ENCODE measurements at places on chromosomes 12 and 14.

DNA sequence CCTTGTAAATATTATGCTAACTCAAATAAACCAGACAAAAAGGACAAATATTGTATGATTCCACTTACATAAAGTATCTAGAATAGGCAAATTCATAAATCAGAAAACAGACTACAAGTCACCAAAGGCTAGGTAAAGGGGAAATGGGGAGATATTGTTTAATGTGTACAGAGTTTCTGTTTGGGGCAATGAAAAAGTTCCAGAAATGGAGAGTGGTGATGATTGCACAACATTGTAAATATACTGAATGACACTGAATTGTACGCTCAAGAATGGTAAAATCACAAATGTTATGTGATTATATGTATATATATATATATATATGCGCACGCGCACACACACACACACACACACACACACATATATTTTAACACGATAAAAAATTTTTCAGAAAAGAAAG, 182.5 kb downstream of the SLC2A13 start:
- DNase-seq = no peak

DNA sequence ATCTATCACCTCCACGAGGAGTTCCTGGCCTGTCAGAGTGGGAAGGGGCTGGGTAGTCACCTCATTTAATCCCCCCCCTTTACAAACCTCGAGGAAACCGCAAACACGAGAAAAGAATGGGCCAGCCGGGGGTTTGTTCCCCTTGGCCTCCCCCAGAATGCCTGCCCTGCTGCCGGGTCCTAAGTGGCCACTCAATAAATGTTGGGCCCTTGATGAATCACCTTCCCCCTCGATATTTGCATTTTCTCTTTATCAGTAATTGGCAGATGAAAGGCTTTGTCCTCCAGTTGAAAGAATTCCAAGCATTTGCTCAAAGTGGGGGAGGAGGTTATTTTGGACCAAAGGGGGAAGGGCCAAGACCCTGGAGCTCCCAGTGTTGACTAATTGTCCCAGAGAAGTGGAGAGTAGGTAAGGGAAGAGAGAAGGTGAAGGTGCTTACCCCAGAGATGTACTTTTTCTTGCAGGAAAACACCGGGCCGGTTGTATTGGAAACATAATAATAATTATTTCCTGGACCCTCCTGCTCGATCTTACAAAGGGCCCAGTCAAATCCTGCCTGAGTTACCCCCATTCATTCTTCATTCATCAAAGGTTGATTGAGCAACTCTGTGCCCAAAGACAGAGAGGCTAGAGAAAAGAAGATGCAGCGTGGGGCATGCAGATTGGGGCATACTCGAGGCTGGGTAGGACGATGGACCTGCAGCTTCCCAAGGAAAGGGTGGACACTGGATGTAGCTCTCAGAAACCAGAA, 1.9 kb upstream of the KDM2B start:
- DNase-seq = no peak

- DNase-seq = no peak
Observed at GRCh38 chr14:20632448-20632830, 9.1 kb downstream of the OR6S1 start.

- no peak for DNase-seq
Observed at GRCh38 chr14:69357544-69358200, 40.4 kb downstream of the ERH start.

DNA sequence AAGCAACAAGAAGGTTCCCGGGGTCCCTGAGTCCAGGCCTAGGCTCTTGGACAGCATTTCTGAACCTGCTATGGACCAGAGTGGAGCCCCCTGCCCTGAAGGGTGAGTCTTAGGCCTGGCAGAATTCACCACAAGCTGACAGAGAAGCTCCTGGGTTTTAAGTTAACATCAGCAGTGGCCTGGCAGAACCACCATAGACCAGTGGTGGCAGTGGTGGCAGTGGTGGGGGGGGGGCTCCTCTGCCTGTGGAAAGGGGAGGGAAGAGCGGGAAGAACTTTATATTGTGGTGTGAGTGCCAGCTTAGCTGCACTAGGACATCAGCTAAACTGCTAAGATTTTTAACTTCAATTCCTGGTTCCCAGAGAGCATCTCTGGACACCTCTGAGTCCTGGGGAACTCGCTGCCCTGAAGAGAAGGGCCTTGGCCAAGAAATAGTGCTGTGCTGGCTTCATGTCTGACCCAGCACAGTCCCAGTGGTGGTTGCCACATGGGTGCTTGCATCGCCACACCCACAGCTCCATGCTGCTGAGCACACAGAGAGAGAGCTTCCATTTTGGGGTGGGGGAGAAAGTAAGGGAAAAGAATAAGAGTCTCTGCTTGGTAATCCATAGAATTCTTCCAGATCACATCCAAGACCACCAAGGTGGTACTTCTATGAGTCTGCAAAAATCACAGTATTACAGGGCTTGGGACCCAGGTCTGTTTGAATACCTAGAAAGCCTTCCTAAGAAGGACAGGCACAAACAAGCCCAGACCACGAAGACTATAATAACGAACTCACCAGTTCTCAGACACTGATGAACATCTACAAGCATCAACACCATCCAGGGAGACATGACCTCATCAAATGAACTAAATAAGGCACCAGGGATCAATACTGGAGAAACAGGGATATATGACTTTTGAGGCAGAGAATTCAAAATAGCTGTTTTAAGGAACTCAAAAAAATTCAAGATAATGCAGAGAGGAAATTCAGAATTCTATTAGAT, 20.4 kb upstream of the RNF212B start:
- DNase-seq = no peak

DNA sequence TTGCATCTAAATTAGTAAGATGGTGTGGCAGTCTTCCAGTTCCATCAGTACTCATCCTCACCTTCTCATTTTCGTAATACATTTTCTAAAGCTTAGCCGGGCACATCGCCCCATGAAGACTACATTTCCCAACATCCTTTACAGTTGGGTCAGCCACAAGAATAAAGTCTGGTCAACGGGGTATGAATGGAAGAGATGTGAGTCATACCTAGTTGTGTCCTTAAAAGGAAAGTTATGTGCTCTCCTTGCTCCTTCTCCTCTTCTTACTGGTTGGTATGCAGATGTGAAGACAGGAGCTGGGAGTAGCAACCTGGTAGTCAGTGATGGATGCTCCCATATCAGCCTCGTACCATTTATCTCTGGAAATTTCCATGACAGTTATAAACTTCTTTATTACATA, 35.9 kb upstream of the EGLN3 start:
- no peak for DNase-seq

DNA sequence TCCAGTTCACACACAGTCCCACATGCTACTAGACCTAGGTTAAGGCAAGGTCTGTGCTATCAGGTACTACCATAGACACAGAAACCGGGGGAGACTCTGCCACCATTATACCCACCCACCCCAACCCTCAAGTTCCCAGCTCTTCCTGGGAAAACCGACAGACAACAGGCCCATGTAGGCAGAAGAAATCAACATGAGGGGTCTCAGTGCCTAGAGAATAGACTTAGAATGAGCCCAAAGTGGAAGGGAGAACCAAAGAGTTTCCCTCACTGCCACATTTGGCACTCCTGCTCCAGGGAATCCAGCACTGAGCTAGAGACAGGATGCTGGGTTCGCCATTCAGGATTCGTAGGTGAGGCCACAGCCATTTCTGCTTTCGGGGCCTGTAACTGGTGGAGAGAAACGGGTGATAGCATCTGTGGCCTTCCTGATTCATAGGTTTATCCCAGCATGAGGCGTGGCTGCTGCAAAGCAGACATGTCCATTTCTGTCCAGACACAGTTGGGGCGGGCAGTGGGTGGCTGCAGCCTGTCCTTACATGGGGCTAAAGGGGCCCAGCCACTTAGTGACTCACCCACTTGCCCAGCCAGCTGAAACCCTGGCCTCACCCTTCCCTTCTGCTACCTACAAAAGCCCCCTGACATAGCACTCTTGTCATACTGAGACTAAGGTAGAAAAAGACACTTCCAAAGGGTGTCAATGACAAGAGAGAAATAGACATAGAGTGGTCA, 69.4 kb downstream of the IRF2BPL start:
- no peak for DNase-seq

- no peak for DNase-seq
Observed at GRCh38 chr12:106039242-106039641, 99.5 kb downstream of the NUAK1 start.

DNA sequence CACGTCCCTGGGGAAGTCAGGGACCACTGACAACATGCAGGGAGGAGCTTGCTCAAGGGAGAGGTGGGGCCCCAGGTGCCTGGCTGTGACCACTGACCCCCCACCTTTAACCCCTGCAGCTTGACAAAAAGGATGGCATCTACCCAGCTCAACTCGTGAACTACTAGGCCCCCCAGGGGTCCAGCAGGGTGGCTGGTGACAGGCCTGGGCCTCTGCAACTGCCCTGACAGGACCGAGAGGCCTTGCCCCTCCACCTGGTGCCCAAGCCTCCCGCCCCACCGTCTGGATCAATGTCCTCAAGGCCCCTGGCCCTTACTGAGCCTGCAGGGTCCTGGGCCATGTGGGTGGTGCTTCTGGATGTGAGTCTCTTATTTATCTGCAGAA, 26.3 kb downstream of the HIP1R start:
- no peak for DNase-seq
